Chondrocyte (in vitro differentiated cells): ENCODE measurements at places on chromosomes 6 and 20.

DNA sequence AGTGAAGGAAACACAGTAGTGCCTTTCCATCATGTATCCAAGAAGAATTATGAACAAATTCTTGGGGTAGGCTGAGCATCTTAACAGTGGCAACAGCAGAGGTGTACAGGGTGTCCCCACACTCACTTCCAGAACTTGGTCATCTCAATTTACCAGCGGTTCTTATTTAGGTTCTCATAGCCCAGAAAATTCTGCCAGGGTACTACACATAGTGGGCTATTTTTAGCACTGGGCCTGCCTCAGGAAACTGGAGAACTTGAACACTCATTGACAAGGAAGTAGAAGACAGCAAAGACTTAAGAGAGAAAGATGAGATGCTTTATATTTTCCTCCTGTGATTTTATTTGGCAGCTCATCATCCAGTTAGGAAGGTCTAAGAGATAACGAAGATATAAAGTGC, 71.8 kb upstream of the PHIP start:
- DNase-seq: no peak

DNA sequence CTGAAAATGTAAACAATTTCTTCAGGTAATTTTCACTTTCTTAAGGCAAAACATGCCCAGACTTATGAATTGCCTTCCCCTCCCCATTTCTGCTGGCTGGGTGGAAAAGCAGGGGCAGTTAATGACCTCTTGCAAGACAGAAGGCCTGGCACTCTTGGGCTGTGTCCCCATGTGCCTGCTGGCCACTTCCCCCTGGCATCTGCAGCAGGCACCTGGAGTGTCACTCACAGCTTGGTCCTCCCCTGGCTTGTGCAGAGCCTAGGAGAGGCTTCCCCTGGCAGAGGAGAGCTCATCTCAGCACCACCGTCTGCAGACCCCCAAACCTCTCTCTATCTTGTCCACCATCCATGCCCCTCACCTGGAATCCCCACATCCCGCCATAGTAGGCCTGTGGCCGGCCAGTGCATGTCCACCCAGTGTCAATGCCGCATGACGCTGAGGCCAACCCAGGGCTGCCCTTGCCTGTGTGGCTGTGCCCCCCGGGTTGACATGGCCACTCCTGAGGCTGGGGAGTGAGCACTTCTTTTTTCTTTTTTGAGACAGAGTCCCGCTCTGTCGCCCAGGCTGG, 83.5 kb upstream of the SLC22A23 start:
- DNase-seq: no peak

DNA sequence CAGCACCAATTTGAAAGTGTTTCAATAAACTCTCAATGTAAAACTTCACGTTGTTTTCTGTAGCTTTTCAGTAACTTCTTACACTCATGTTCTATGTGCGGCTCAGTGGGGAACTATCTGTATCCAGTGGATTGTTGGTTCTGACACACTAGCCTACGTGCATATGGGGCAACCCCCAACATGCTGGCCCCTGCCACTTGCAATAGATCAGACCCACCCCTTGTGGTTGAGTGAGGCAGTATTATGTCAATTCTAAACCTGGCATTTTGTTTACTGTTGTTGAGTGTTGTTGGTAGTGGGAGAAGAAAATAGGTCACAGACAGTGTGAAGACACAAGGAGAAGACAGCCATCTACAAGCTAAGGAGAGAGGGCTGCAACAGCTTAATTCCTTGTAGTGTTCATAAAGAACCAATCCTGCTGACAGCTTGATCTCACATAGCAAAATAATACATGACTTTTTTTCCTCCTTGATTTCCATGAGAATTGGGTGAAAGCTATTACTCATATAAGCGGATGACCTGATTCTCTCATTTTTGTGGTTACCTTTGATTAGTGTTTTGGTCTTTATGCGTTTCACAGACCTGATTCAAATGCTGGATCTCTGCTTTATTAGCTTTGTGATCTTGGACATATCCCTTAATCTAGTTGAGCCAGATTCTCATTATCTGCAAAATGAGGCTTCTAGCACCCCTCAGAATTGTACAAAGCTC, 320.4 kb downstream of the LAMA2 start:
- no peak for DNase-seq

GRCh38 chr20:53748821-53749421, 155.3 kb upstream of the ZNF217 start:
- no peak for DNase-seq

DNA sequence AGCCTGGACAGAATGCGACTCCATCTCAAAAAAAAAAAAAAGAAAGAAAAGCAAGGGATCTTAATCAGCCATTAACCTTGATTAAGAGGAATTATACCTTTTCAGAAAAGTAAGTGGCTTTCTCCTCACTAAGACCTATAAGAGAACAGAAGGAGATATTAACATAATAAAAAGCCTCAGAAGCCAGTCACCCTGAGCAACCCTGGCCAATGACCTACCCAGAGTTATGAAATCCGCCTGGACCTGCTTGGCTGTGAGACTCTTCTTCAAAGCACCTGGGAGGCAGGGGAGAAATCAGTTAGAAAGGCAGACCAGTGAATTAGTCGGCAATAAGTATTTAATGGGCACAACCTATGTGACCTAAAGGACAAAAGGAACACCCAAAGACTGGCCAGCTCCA, 32.7 kb upstream of the C20orf203 start:
- DNase-seq: no peak

GRCh38 chr6:117074672-117075071, 190.7 kb upstream of the VGLL2 start:
- no peak for DNase-seq

DNA sequence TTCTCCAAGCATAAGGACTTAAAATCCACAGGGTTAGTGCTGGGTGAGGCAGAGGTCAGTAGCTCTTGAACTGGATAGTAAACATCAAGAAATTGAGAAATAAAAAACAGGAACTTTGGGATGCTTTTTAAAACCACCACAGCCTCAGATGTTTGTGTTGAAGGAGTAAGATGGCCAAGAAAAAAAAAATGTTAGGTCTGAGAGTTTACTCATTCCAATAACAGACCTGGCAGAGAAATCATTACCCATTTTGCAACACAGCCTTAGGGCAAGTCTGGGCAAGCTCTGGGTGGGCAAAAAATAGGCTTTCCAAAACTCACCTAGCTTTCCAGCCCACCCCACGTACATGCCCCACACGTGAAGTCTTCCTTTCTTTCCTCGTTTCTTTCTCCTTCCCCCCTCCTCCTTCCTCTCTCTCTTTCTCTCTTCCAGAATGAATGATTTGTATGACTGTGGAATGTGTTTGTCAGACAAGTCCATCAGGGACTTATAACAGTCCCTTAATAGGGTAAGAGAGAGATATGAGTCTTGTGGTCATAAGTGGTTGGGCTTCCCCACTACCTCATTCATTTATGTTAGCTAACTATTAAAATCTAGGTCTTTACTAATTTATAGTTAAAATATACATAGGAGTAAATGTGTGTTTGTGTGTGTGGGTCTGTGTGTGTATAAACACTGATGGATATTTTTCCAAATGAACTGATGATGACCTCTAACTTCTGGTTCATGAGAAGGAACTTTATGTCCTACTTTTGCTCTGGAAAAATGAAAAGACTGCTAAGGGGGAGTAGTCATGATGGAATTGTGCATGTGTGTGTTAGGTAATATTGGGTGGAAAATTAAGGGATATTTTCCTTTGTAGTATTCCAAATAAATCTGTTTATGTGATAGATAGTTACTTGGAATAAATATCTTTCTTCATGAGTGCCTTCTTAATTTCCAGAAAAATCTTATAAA, 18.0 kb upstream of the DSE start:
- no peak for DNase-seq

- no peak for DNase-seq
Observed at GRCh38 chr6:163460307-163460782, 45.8 kb downstream of the QKI start.

- no peak for DNase-seq
Observed at GRCh38 chr6:131368198-131368911, 204.7 kb upstream of the ARG1 start.

DNA sequence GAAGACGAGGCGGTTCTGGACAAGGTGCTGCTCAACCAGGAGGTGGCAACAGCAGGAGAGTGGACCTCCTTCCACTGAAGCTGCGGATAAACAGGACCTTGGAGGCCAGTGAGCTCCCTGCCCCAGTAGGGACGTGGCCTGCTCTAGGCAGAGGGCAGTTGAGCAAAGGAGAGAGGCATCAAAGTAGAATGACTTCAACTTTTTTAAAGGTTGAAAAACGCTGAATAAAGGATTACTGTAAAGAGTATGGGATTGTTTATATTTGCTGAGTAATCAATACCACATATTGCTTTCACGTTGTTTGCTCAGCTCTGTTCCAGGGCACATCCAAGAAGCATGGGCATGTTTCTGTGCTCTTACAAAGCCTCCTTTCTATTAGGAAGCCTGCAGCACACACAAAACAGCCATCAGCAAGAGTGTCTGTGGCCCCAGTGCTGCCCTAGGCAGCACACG, 48.1 kb downstream of the ERMARD start:
- DNase-seq: no peak

- DNase-seq: no peak
Observed at GRCh38 chr6:132392792-132393191, 8.5 kb downstream of the MOXD1 start.

GRCh38 chr6:125779924-125780539, 10.7 kb upstream of the NCOA7 start:
- no peak for DNase-seq

DNA sequence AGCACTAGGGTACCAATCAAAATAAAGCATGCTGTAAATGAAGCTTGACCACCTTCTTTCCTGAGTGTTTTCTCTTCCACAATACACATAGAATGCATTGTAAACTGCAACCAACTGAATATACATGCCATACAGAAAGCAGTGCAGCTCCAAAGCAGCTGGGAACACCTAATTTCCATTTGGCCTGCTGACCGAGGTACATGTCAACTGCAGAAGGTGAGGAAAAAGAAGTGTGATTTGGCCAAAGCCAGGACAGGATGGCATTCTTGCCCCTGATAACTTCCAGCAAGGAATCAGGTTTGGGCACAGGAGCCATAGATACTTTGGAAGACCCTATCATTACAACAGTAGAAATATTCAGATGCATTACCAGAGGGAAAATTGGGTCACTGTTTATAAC, 258.4 kb downstream of the SLC35F1 start:
- DNase-seq: no peak

DNA sequence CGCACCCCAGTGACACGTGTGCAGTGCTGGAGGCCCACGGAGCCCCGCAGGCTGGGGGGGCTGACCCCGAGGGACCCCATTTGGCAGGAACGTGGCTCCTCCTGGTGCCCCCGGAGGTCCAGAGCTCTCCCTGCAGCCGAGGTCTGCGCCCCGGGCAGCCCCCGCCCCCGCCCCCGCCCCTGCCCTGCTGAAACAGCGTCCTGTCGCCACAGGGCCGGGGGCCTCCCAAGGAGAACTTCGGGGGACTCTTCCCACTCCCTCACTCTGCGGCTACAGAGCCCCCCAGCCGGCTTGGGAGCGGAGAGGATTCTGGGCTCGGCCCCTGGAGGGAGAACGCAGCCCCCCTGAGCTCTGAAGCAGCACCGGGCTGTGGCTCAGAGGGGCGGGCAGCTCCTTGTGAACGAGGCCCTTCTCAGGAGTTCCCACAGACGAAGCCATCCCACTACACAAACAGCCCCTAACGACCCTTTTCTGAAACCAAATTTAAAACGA, 115.2 kb downstream of the DLL1 start:
- DNase-seq: no peak

DNA sequence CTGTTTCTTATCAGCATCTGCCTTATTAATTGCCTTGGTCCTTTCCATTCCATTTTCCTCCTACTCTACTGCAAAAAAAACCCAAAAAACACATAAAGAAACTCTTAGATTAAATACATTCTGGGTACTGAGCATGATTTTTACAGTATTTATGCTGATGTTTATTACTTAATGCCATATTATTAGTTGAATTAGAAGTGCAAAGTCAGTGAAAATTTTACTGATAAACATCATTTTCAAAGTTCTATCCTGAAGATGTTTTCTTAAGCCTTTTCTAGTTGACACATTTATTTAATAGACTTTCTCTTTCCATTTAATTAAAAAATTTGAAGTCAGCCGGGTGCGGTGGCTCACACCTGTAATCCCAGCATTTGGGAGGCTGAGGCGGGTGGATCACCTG, 236.0 kb upstream of the RUNX2 start:
- no peak for DNase-seq

- DNase-seq: no peak
Observed at GRCh38 chr6:89509777-89510281, 76.9 kb downstream of the ANKRD6 start.

GRCh38 chr6:15927531-15928225, 201.2 kb upstream of the MYLIP start:
- no peak for DNase-seq

GRCh38 chr6:474453-475185, 83.1 kb downstream of the IRF4 start:
- no peak for DNase-seq

- DNase-seq: no peak
Observed at GRCh38 chr6:120320481-120321162, 971.1 kb upstream of the MAN1A1 start.

GRCh38 chr6:44211284-44211683, 5.4 kb upstream of the MYMX start:
- DNase-seq: no peak

DNA sequence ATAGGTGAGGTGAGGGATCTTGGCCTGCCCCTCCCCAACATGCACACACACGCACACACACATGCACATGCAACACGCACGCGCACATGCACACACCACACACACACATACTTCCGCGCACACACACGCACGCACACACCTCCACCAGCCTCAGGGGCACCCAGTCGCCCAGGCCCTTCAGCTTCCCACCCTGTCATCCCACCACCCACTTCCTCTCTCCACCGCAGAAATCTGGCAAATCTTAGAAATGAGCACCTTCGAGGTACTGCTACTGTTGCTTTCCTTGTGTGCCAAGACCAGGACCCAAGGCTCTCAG, 1.2 kb downstream of the SPDEF start:
- DNase-seq: no peak

DNA sequence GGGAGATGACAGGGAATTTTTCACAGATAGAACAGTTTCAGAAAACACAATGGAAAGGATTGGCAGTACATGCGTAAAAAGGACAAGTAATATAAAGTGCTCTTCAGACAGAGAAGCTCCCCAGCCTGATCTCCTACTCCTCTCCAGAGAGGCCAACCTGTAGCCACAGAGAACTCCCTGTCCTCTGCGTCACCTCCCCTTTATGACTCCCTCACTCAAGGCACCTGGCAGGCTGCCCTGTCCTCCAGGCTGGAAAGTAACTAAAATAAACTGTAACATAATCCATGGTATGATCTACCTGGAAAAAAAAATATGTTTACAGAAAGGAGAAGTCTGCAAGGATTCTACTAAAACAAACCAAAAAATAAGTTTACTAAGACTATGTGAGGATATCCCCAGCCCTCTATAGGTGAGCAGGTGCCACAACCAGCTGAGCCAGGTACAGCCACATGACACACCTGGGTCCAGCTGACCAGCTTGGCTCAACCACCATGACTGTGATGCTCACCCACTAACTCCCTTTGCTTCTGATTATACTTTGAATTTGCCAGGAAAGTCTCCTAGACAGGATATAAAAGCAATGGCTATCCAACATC, 29.2 kb downstream of the MBOAT1 start:
- no peak for DNase-seq

- no peak for DNase-seq
Observed at GRCh38 chr6:163324688-163325389, 89.7 kb upstream of the QKI start.
